ENCODE measurements at places on chromosomes 4 and X. TPM values are rescaled to one million over a fixed set of nuclear protein-coding genes. Genes with fewer than 3 reads are reported as not detected.

DNA sequence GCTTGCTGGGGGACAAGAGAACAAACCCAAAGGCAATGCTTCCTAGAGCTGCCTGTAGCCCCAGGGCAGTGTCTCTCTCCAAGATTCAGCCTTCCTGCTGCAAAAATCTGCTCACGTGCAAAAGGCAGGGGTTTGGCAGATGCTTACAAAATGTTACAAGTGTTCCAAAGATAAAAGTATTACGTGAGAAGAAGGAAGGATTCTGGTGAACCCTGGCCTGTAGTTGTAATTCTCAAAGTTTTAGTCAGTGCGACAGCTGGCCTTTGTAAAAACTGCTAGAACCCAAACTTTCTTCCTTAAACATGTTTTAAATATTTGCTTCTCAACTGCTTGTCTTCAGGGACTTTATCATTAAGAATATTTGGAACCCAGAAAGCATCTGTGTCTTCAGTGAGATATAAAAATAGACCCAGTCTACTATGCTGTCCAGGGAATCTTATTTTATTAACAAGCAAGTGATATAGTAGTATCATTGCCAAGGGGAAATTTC lies 232.3 kb downstream of the FRMPD4 start:
- DNase-seq, result no peak

DNA sequence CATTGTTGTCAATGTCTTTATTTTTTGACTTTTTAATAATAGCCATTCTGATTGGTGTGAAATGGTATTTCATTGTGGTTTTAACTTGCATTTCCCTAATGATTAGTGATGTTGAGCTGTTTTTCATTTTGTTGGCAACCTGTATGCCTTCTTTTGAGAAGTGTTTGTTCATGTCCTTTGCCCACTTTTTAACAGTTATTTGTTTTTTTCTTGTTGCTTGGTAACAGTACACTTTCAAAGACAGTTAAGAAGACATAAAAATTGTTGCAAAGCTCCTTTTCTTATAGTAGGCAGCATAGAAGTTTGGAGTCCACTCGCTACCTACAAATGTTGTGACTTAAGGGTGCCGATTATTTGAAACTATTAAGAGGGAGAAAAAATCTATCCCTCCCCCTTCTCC lies 48.7 kb upstream of the SLC7A11 start:
- no peak for DNase-seq

- no peak for DNase-seq
Observed at GRCh38 chrX:45070116-45071007, 130.3 kb downstream of the DIPK2B start.

- no peak for DNase-seq
Observed at GRCh38 chrX:28675173-28675572, 87.9 kb downstream of the IL1RAPL1 start.

The PASD1 gene
- total RNA-seq, result not detected

The TLR8 gene
- 1.5 TPM for total RNA-seq

The SLITRK4 gene
- total RNA-seq, result 0.29 TPM

The SLC2A9 gene
- 4.8 TPM for total RNA-seq

The ARMCX6 gene
- 16.2 TPM for total RNA-seq

The SPARCL1 gene
- 544 TPM for total RNA-seq

All from mucosa of descending colon (tissue), 3 donors.